Stimulated activated CD4-positive, alpha-beta T cell treated with anti-CD3 and anti-CD28 coated beads, Interleukin-1b, Interleukin-23, amount 100 ng/mL, for 1 hour (primary cell): ENCODE measurements at places on chromosomes 5 and 9.

DNA sequence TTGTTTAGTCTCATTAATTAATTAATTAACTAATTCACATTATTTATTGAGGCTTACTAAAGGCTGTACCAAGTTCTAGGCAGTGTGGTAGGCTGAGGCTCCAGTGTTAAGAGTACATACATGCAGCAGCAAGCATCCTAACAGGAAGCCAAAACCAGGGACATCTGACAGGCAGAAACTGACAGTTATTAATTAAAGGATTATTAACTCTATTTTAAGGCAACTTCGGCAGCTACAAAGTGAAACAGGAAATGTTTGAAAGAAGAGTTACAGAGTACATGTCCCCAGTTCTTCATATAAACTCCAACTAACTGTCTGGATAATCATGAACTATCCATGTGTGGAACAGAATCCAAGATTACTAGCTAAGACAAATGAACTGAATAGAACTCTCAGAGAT is 39.3 kb upstream of the GABRB2 start:
- DNase-seq, result no peak

DNA sequence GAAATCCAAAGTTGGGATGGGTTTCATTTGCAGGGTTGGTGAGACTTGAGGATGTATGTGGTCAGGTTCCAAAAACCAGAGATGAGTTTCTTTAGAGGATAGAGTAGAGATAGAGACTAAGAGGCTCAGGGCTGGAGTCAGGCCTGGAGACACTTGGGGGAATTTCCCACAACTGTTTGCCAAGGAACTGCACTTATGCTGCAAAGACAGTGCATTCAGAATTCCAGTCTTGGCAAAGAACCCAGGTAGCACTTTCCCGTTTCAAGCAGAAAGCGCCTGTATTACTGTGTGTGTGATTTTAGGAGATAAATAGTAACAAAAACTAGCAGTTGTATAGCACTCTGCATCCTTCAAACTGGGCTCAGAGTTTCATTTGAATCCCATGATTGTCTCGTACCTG is 55.4 kb downstream of the SNCAIP start:
- DNase-seq, result no peak

- DNase-seq, result no peak
Observed at GRCh38 chr9:93520523-93520922, 55.9 kb upstream of the PHF2 start.

DNA sequence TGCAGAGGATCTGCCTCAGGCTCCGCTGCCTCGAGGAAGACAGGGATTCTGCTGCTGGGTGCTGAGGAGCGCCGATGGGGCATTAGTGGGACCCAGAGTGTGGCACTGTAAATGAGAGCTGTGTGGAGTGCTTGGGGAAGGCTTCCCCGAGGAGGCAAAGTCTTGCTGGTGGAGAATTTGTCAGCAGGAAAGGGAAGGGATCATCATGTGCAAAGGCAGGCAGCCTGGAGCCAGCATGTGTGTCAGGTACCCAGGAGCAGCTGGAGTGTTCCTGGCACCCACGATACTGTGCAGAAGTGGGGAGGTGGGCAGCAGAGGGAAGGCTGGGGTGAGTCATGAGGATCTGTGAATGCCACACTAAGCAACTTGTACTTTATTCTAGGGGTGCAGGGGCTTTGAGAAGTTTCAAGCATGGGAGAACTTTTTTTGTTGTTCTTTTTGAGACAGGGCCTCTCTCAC is 12.3 kb downstream of the B4GALT7 start:
- DNase-seq, result no peak

GRCh38 chr9:14180093-14180959 is 133.6 kb downstream of the NFIB start:
- DNase-seq, result no peak

- no peak for DNase-seq
Observed at GRCh38 chr5:143142596-143143435, 260.7 kb downstream of the NR3C1 start.

DNA sequence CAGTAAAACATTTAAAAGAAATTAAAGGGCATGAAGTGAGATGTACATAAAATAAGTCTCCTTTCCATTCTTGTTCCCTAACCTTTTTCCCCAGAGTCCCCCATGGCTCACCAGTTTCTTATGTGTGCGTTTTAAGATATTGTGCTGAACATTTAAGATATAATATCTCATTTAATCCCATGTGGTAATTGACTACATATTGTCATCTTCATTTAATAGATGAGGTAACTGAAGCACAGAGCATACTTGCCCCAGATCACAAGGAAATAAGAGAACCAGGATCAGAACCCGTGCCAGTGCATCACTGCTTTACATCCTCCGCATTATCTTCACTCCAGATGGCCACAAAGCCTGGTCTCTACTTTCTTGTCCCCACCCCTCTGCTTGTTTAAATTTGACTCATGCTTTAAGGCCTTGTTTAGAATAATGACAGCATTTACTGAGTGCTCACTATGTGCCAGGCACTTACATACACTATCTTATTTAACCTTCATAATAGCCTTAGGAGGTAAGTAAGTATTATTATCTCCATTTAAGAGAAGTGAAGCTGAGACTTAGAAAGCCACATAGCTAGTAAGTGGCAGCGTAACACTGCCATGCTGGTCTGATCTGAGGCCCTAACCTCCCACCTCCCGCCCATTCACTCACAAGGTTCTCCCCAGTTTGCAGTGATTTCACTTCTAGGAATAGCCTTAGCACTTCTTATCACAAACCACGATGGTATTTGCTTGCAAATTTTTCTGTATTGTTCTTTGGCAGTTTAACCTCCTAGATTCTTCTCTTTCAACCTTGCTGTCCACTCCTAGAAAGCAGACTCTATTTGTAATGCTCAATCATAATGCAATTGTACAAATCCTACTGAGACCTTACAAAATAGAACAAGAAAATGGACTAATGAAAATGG is 78.4 kb upstream of the IL6ST start:
- DNase-seq, result no peak

GRCh38 chr9:72440992-72441847 is 76.2 kb upstream of the ZFAND5 start:
- no peak for DNase-seq

- DNase-seq, result no peak
Observed at GRCh38 chr5:169049712-169050111, 251.2 kb downstream of the SLIT3 start.

- no peak for DNase-seq
Observed at GRCh38 chr5:14912206-14912605, 40.6 kb upstream of the ANKH start.

DNA sequence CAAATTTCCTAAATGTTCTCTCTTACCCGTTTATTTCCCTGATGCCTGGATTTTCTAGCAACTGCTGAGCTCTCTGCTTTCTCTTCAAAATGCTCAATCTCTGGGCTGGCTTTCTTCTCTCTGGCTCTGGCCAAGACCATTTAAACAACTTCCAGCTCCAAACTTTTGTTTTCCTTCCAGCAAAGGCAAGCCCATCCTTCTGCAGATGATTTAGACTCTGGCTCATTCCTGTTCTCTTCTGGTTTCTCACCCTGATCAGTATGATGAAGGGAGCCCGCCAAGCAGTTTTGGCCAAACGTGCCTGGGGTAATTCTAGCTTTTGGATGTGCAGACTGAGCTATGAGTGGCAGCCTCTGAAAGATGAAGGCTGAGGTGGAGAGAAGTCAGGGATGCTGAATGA is 78.1 kb downstream of the HSPA4 start:
- no peak for DNase-seq

DNA sequence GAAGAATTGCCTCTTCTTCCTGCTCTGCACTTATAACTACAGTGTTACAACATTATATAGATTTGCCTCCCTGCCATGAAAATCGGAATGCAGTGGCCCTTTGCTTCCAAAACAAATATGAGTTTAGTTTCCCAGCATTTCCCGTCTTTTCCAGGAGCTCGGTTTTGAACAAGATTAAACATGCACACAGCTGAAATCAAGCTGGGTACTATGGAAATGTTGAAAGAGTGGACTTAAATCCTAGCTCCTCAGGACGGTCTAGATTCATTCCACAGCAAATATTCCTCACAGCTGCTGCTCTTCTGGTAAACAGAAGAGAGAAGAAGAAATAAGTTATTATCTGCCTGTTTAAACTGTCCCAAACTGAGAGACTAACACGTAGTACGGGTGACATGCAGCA is 161.4 kb downstream of the PIK3R1 start:
- DNase-seq, result no peak

DNA sequence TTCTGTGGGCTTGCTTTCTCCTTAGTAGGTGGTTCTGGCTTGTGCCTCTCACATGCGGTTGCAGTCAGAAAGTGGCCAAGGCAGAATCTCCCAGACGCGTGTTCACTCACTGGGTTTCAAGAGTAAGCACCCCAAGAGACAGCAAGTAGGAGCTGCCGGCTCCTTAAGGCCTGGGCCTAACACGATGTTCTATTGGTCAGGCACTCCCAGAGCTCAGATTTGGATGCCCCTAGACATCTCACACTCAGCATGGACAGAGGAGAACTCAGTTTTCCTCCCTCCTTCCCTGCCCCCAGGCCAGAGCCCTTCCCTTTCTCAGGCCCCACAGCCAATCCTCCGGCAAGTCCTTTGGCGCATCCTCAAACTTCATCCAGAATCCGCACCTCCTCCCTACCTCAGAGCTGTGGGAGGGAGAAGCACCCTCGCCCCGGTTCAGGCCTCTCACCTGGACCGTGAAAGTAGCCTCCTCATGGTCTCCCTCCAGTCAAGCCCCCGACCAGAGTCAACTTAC is 6.5 kb upstream of the CARD19 start:
- no peak for DNase-seq
